ENCODE measurements at places on chromosomes 3 and 15. TPM values are rescaled to one million over a fixed set of nuclear protein-coding genes. Genes with fewer than 3 reads are reported as not detected.

Gene COMMD2
- 53.3 TPM for total RNA-seq

- DNase-seq = no peak
These were observed 1.3 kb downstream of the MYRIP start for GRCh38 chr3:39810647-39811161.

GRCh38 chr15:78909791-78910228, 35.0 kb downstream of the CTSH start:
- DNase-seq = no peak

Gene OCA2
- total RNA-seq = not detected

DNA sequence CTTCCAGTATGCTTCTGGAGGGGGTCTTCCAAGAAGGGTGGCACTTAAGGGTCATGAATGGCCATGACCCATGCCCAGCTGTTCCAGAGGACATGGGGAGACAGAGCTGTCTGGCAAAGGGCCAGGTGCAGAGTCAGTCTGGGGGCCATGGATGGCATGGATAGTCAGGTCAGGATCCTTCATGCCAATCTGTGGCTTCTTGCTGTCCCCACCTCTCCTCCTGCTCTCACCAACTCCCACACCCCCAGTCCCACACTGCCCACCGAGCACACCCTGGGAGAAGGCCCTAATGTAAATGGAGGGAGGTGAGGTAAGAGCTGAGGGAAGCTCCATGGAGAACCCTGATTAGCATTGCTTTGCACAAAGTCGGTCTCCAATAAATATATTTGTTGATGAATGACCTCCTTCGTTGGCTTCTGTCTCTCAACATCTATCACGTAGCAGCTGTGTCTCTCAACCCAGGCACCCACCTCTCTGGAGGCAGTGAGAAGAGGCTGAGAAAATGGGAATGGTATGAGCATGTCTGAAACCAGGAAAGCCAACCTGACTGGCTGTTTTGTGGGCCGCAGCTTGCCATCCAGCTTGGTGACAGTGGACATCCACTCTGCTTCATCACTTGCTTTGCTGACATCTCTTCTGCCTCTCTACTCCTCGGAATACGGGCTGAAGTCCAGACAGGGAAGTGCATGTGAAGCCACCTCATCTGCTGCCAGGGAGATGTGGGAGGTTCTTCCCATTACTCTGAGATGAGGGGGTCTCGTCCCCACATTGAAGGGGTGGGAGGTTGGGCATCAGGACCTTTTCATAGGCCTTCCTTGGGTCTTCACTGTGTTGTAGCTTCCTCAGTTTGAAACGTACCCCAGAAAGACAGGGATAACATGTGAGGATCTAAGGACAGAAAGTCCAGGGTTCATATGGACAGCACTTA, 37.7 kb upstream of the RAB6B start:
- no peak for DNase-seq

DNA sequence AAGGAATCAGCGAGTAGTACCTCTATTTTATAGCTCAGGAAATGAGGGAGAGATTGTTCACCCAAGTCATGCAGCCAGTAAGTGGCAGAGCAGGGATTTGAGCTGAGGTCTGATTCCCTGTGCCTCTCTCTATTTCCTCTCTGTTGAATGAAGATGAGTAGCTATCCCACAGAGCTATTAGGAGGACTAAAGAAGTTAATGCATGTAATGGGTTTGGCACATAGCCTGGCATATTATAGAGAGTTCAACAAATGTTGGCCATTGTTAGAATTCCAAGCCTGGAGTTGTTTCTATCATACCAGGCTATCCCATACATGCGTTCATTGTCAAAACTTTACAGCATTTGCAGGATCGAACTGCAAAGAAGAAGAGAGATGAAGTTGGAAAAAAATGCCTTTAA, 21.8 kb upstream of the KLHL6 start:
- DNase-seq = no peak

DNA sequence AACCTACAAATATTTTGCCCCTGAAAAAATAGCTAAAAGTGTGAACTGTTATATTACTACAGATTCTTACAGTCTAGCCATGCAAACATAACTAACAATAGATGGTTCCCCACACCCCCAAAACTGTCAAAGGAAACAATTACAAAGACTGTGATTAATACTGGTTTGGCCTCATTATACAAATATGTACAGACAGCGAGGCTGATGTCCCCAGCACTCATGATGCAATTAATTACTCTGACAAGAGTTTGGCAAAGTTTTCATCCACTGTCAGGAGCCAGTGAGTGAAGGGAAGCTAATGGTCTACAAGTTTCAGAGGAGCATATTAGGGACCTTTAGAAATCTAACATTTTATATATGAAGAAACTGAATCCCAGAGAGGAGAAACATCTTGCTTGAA, 61.0 kb downstream of the HMG20A start:
- DNase-seq = no peak
